DMS 273 treated with DMSO at 0.1 percent for 48 hours (cell line): ENCODE measurements at places on chromosomes 3 and 15.

DNA sequence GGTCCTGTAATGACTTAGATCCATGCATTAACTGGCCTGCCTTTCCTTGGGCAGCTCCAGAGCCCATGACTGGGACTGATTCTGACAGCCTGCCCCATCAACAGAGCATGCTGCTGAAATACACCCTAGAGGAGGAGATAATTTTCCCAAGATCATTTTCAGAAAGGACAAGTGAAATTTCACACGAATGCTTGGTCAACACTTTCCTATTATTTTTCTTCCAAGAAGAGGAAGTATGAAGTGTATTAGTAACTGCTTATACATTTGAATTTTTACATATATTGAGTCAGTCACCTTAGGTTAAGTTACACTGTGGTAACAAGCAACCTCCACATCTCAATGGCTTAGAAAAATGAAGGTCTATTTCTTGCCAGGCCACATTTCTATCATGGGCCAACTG is 9.7 kb upstream of the NMNAT3 start:
- DNase-seq = no peak

DNA sequence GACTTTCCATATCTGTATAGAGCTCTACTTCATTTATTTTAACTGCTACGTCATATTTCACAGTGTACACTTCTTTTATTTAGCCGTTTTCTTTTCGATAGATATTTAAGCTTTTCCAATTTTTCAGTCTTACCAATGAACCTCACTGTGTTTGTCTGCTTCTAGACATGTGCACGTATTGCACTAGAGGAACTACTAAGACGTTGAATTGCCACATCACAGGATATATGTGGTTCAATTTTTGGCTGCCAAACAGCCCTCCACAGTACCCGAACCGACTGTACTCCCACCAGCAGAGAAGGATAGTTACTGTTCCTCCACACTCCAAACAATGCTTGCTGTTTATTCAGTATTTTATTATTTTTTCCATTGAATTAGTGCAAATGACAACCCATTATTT is 2.0 kb downstream of the NR1I2 start:
- DNase-seq = no peak

DNA sequence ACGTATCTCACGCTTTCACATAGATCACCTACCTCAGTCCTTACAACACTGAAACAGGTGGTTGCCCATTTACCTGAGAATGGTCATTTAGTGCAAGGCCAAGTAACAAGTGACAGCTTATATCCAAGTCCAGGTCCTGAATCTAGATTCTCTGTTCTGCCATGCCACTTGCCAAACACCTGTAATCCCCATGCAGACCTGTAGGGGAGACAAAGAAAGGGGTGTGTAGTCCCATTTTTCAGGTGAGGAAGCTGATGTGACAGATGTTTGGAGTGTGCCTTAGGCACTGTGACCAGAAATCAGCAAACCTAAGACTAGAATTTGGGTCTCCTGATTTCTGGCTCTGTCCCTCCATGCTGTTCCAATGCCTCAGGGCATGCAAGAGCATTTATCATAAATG is 12.7 kb downstream of the ZNF35 start:
- no peak for DNase-seq

DNA sequence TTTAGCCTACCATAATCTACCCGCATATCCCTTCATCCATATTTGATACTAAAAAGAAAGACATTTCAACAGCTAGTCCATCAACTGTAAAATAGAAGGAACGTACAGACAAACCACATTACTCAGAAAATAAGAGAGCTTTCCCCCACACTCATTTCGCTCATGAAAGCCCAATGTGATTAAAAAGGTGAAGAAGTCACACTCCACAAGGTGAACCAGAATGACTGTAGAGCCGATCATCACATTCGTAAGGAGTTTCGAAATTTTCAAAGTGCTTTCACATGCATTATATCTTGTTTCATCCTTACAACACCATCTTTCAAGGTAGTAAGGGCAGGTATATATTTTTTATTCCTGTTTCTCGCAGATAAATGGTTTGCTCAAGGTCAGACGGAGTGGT is 225.3 kb downstream of the FOXP1 start:
- no peak for DNase-seq

- no peak for DNase-seq
These were observed 22.3 kb upstream of the TLE3 start for GRCh38 chr15:70119911-70120508.

GRCh38 chr15:52082197-52083036 is 30.2 kb downstream of the BCL2L10 start:
- DNase-seq = no peak

DNA sequence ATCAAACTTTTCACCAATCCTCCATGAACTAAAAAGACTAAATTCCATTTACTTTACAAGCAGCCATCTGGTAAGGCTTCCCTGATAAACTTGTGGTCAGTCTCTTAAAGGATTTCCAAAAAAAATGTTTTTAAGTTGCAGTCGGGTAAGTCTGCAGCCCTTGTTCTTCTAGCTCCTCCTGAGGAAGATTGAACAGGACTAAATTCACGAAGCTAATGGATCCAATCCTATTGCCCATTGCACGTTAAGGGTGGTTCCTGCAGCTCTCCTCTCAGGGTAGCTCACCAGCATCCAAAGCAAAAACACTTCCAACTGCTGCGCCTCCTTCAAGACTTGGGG is 2.8 kb downstream of the HES1 start:
- no peak for DNase-seq

DNA sequence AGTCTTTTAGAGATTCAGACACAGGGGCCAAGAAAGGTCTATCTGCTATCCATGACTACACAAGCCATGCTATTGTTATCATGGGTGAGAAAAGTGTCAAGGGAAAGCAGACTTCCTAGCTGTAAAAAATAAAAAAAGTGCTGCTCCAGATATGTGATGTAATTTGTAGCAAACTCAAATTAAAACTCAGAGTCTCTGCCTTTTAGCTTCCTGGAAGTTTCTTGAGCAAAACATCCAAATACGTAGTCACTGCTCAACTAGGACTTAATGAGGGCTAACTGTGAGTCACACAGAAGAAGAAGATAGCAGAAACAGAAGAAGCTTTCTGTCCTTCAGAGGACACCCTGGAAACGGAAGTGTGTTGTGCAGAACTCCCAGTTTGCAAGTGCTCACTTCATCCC is 393.4 kb upstream of the NR2F2 start:
- DNase-seq = no peak

DNA sequence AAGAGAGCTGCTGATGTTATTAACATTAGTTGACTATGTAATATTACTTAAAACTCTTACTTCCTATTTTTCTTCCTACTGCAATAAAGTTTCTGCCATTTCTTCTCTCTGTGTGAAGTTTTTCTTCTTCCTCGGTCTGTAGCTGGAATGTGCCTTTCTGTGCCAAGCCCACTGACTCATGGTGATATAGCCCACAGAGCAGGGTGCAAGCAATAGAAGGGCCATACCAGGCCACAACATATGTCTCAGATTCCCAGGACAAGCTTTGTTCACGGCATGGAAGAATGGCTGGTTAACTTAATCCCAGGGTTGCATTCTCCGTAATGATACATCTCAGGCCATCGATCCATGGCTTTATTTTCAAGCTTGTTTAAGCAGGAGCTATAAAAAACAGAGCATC is 815.3 kb downstream of the TUSC7 start:
- no peak for DNase-seq

GRCh38 chr3:194686816-194687637 is 1.3 kb downstream of the FAM43A start:
- peak; percentile 28 for DNase-seq

- no peak for DNase-seq
These were observed 16.6 kb downstream of the TICRR start for GRCh38 chr15:89591834-89592233.

GRCh38 chr3:155641956-155642355 is 102.9 kb downstream of the PLCH1 start:
- DNase-seq = no peak

- no peak for DNase-seq
These were observed 19.9 kb downstream of the SLC6A6 start for GRCh38 chr3:14422016-14422963.

- DNase-seq = no peak
These were observed 81.4 kb downstream of the IL12A start for GRCh38 chr3:160069986-160070385.

- DNase-seq = no peak
These were observed 26.5 kb downstream of the ANKDD1A start for GRCh38 chr15:64938192-64938591.

DNA sequence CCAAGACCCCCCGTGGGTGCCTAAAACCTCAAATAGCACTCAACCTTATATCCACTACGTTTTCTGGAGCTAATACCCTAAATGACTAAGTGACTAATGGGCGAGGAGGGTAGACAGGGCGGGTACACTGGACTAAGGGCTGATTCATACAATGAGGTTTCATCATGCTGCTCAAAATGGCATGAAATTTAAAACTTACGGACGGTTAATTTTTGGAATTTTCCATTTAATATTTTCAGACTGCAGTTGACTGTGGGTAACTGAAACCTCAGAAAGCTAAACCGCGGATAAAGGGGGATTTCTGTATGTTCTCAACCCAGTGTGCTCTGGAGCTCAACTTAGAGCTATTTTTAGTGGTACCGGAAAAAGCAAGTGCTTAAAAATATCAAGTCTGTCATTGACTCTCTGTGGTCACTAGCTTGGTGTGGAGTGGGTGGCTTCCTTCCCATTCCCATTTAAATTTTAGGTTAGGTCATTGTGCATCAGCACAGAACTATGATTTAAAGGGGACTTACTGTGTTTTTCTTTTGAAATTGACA is 72.9 kb downstream of the LRRC28 start:
- no peak for DNase-seq

GRCh38 chr3:100269410-100270214 is 8.8 kb downstream of the TBC1D23 start:
- peak; percentile 47 for DNase-seq

- DNase-seq = no peak
These were observed 720.2 kb downstream of the ROBO1 start for GRCh38 chr3:79047581-79047980.

GRCh38 chr3:169173231-169173630 is 490.3 kb downstream of the MECOM start:
- no peak for DNase-seq

DNA sequence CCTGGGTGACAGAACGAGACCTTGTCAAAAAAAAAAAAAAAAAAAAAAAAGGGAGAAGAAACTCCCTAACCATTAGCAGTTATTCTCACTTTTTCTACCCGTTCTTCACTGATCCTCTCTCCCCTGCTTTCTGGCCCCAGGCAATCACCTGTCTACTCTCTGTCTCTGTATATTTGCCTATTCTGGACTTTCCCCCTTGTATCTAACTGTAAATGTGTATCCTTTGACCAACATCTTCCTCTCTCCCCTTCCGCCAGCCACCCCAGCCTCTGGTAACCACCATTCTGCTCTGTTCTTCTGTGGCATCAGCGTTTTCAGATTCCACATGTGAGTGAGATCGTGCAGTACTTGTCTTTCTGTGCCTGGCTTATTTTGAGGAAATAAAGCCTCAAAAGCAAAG is 6.9 kb downstream of the CYFIP1 start:
- DNase-seq = no peak

DNA sequence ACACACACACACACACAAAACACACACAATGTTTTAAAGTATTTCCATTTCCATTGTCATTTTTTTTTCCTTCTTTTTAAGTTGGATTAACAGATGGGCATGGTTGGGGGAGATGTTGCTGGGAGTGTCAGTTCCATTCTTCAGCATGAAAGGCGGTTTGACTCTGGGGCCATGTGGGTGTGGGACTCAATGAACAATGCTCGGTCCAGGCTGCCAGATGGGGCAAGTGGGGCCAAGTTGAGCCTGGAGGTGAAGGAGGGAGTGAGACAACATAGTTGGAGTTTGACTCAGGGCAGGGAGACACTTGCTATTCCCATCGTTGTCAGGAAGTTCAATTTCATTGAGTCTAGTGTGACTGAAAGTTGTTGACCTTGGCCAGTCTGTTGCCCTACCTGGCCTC is 125.3 kb downstream of the TLE3 start:
- no peak for DNase-seq

- DNase-seq = no peak
These were observed 696.0 kb downstream of the ZNF385D start for GRCh38 chr3:21055015-21055414.

DNA sequence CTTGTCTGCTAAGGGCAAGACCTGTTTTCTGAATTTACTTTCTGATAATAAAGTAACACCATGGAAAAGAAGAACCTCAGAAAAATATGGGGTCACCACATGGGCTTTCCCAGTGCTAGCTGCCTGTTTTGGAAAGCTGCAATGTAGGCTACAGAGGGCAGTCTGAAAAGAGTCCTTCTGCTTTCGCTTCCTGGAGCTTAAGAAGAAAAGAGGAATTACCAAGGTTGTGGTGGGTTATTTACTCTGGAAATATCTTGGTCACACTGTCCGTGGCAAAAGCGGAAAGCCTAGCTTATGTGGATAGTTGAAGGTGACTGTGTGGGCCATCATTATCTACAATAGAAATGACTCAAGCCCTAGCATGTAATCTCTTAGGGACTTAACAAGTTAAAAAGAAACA is 31.7 kb upstream of the IP6K2 start:
- DNase-seq = no peak

DNA sequence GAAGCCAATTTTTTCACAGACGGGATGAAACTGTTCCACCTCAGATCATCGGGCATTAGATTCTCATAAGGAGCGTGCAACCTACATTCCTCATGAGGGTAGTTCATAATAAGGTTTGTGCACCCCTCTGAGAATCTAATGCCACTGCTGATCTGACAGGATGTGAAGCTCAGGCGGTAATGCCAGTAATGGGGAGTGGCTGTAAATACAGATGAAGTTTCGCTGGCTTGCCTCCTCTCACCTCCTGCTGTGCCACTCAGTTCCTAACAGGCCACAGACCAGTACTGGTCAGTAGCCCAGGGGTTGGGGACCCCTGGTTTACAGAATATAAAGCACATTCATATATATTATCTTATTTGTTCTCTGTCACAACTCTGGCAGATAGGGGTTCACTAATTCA is 2.1 kb upstream of the LIMD1 start:
- DNase-seq = no peak

DNA sequence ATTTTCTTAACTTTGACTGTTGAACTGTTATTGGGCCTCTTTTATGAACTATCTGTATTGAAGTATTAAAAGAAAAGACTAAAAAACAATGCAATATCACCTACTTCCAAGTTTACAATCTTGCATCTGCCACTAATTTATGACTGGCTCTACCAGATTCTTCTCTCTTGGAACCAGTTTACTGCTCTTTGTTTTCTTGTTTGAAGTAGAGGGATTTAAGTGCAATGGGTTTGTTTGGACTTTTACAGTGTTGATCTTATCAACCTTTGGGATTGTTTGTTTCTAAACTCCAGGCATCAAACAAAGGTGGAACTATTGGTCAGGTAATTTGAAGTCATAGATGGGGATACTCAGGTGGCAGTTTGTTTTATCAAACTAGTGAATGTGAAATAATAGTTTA is 43.0 kb upstream of the MEIS2 start:
- DNase-seq = no peak

- DNase-seq = no peak
These were observed 178.4 kb downstream of the ATP10A start for GRCh38 chr15:25684521-25685431.

- no peak for DNase-seq
These were observed 1122.2 kb downstream of the TBL1XR1 start for GRCh38 chr3:176075046-176075445.

DNA sequence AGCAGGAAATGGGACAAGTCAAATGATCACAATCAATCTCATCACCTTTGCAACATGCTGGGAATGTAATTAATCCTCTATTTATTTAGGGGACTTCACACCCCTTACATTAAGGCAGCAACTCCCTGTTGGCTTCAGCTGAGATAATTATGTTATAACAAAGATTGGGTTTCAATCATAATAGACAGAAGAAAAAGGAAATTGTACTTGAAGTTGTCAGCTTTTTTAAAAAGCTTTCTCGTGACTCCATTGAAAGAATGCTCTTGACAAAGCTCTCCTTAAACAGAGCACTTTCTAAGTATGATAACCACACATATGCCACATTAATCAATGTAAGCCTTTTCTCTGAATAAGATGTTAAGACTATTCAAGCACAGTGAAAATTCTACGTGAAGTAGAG is 65.7 kb downstream of the SHQ1 start:
- no peak for DNase-seq
